ENCODE measurements at places on chromosomes 13 and 19.

DNA sequence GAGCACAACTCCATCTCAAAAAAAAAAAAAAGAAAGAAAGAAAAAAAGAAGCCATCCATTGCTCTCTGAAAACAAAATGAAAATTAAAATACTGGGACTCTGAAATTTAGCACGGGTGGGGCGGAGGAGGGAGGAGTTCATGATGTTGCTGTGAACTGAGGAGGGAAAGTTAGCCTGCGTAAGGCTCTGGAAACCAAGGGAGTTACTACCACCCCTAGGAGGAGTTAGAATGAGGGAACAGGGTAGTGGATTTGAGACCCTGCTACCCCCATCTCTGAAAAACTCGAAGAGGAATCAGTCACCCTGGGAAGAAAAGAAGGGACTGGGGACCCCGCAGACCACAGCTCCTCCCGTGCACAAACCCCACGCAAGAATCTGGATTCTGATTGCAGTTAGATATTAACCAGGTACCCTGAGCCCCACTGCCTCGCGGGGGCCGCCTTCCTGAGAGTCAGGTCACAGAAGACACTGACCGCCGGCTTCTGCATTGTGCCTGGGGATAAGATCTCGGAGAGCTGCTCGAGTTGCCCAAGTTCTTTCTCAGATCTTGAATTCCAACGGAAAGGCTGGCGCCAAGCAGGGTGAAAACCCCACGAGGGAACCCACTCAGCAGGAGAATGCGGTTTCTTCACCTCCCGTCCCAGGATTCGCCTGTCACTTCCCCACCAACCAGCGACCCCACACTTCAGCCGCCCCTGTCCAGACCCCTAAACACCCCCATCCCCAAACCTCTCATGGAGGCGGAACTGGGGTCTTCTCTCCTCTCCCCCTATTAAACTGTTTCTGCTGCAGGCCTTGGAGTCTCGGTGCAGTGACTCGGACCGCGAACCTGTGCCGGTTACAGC, 870 bp downstream of the ZNF442 start:
- DNase-seq: peak; percentile 0

GRCh38 chr13:101614491-101614890, 162.0 kb downstream of the ITGBL1 start:
- no peak for DNase-seq

DNA sequence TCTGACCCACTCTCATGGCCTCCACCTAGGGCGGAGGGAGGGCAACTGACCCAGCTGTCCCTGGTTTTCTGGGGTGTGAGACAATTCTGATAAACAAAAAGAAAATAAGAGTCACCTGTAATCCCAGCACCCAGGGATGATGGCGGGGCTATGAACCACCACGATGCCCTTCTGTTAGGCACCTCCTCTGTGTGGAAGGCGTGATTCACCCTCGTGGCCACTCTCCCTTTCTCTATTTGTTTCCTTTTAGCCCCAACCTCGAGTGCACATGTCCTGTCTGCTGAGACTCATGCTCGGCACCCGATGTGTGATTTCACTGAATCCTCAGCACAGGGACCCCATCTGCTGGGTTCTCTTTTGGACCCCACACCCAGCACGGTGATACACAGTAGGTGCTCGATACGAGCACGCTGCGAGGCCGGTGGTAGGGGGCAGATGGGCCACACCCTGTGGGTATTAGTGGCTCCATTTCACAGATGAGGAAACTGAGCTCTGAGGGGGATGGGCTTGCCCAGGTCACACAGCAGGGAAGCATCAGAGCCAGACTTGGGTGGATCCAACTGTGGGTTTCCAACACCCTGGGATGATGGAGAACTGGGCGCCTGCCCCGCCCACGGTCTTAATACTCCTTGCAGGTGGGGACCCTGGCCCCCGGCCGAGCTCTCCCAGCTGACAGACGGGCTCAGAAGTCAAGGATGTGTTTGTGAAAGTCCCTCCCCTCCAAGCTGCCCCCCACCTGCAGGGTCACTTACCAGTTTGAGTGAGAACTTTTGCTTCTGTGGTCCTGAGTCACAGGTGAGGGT, 24.9 kb downstream of the VRK3 start:
- no peak for DNase-seq

DNA sequence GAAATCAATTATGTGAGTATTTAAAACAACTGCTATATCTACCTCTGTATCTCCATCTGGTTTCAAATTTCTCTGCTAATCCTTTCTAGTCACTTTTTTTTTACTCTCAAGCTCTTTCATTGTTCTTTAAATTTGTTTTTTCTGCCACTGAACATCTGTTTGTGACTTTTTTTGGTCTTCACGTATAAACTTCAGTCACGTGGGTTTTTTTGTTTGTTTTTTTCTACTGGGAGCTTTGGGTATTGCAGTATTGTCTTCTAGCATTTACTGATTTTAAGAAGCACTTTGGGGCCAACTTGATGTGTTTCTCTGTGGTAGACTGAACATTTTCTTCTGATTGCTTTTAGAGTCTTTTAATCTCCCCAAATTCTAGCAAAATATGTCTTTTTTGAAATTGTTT, 262.6 kb upstream of the RXFP2 start:
- no peak for DNase-seq

DNA sequence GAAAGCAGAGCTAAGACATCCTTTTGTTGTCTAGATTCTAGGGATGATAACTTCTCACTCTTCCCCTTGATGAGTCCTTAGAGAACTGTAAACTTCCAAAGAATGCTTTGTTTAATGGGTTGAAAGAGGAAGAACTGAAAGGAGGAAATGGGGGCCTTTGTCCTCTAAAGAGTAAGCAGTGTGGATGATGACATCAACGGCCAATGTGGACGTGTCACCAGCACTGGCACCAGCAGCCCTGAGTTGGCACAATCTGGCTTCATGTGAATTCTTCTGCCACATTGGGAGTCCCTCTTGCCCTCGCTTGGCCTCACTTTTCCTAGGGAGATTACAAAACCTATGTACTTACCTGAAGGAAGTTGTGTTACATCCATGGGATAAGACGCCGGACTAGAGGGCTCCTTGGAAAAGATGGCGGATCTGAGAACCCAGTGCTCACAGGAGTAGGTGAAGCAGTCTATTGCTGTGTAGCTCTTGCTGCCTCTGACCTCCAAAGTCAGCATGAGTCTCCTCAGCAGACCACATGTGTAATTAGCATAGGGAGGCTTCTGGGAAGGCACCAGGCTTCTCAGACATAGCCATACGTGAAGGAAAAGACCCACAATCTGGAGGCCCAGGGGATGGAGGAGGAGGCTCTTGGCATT, 62.8 kb downstream of the RGCC start:
- no peak for DNase-seq

DNA sequence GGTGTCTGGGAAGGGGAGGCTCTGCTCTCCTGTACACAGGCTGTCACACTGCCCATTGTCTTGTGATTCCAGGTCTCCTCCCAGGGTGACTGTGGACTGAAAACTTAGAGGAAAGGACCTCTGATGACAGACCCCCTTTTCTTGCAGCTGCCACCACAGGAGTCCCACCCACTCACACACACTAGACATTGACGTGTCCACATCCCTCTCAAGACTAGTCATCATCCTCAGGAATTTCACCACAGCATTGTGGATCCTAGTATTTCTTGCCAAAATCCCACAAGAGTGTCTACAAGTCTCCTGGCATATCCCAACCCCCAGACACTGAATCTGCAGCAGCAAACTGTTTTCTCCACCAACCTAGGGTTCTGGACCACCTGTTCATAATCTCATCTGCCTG, 5.3 kb downstream of the ZNF85 start:
- DNase-seq: no peak

DNA sequence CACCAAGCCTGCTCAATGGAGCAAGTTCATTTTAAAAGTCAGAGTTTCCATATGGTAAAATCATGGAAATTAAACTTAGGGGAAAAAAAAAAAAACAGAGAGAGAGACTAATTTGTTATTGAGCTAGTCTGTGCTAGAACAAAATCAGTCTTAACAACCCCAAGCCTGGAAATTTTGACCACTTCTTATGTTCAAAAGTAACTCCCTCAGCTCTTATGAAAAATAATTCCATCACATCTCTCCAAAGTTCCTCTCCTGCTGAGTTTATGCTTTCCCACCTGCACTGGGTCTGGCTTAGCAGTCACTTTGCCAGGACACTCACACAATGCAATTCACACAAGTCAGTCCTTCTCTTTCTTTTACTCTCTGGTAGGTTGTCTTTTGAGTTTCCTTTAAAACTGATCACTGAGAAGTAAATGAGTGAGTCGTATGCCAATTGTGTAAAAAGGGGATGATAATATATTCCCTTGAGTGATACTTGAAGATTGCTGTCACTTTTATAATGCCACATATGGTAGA, 92.6 kb downstream of the ENOX1 start:
- DNase-seq: no peak

DNA sequence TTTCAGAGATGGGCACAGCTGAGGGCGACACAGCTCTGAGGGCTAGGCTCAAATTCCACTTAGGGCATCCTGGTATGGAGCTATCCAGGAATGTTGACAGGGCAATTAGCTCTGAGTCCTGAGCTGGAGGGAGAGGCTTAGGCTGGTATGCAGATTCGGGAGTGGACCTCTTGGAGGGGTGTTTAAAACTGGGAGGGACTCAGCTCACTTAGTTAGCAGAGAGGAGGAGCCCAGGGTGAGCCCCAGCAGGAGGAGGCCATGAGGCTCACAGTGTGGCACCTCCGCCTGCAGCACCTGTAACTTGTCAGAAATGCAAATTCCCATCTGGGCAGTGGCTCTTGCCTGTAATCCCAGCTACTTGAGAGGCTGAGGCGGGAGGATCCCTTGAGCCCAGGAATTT, 10.2 kb upstream of the NOP53 start:
- DNase-seq: no peak

- no peak for DNase-seq
These were observed 13.6 kb downstream of the SPC24 start for GRCh38 chr19:11141937-11142527.

GRCh38 chr19:16095071-16095571, 16.6 kb upstream of the RAB8A start:
- no peak for DNase-seq

DNA sequence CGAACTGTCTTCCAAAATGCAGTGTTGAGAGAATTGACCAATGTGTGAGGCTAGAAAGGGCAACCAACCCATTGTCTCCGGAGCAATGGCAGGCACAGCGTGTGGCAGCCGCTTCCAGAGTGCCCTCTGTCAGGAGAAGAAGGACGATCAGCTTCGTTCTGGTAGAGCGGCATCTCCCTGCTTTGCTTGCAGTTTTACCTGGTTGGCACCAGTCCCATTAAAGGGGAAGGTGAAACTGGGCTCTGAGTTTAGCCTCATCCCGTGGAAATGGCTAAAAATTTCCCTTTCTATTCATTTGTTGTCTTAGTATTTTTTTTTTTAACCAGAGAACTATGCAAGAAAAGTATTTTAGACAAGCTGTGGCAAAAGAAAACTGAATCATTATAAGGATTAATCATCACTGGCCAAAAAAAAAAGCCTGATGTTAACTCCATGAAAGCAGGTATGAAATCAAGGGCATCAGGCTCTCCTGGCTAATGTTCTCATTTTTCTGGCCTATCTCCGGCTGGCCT, 81.5 kb upstream of the SLC7A1 start:
- DNase-seq: no peak

- DNase-seq: no peak
These were observed 87.6 kb downstream of the HSPH1 start for GRCh38 chr13:31073859-31074718.

- DNase-seq: no peak
These were observed 29.3 kb upstream of the SPACA7 start for GRCh38 chr13:112346899-112347229.

DNA sequence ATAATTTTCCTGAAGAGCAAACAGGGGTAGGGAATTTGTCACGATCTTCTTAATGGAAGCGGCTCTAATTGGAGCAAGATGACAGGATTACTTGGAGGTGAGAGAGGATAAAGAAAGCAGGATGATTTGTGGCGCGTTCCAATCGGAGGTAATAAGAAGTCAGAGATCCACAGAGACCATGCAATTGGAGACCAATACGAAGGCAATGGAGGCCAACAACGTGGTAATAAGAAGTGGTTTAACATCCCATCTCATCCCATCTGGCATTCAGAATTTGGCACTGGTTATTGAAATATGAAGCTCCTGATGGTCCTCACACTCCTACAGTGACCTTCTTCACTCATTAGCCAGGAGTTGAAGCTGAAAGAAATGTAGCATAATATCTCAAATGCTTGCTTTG, 130.6 kb downstream of the DLEU7 start:
- DNase-seq: no peak

Data from activated T-cell treated with anti-CD3 and anti-CD28 coated beads for 1 hour (primary cell).